ENCODE measurements at places on chromosomes 1 and 21.

DNA sequence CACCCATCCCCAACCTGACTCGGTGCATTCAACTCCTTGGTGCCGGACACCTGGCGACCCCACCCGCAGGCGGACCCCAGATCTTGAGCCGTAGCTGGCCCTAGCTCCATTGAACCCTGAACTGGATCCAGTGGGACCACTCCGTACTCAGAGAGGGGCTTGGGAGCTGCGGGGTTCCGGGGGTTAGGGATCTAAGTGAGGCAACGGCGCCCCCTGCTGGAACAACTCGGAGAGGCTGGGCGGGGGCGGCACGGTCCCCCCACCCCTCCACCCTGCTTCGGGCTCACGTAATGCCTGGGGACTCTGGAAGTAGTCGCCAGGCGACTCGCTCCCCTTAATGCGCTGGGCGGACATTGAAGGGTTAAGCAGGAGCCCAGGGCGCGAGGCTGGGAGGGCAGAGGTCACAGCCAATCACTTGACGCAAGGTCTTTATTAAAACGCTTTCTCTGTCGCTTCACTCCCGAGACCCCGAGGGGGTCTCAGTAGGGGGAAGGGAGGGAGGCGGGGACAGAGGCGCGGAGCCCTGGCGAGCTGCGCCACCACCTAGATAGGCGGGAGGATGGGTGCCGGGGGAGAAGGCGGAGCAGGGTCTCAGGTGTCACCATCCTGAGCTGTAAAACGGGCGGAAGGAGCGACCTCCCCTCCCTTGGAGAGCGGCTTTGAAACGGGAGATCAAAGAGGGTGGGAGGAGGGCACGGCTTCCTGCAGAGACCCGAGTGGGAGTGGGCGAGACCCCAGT lies 704 bp upstream of the CRABP2 start:
- DNase-seq = peak; percentile 61

DNA sequence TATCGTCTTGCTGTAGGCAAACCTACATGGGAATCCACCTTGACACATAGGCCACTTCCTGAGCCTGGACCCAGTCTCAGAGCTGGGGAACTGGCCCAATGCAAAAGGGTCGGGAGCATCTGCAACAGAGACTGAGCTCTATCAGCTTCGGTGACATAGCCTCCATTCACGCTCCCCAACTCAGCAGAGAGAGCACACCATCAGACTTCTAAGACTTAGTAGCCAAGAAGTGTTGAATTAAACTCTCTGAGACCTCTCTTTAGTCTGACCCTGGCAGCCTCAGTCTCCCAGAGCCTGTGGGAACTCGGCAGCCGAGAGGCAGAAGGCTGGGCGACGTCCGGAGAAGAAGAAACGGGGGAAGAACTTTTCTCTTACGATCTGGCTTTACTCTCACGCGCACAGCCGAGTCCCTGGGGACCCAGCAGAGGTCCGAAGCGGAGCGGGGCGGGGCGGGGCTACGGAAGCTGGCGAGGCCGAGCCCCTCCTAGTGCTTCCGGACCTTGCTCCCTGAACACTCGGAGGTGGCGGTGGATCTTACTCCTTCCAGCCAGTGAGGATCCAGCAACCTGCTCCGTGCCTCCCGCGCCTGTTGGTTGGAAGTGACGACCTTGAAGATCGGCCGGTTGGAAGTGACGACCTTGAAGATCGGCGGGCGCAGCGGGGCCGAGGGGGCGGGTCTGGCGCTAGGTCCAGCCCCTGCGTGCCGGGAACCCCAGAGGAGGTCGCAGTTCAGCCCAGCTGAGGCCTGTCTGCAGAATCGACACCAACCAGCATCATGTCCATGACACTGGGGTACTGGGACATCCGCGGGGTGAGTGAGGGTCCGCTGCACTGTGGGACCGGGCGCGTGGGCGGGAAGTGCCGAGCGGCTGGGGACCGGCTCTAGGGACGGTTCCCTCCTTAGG lies at the start of gene GSTM4:
GSTM4 (plus strand) TSS at position 485 of the 905 bp plus-strand sequence; CDS start at position 776, 291 bp downstream.
- DNase-seq = peak; percentile 32

GRCh38 chr1:99525331-99525730 lies 120.6 kb upstream of the PALMD start:
- no peak for DNase-seq

DNA sequence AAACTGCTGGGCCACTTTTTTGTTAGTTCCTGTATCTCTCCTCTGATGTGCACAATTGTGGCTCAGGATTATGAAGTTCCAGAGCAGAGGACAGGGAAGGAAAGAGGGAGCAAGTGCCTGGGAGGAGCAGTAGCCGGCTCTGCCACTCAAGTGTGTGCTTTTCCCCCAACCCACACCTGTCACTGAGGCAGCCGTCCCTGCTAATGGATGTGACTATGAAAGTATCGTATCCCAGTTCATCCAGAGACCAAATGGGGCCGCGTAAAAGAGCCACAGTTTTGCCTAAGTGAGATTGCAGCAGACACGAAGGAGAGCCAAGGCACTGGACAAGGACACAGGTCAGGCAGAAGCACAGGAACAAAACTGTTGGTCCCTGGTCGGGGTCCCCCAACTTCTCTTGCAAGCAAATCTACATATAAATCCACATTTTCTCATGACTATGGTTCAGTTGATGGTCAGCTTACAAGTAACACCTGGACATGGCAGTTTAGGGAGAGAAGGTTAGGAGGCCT lies 204.7 kb downstream of the RHOU start:
- no peak for DNase-seq

GRCh38 chr1:61082311-61083012 lies at the start of gene NFIA:
Gene NFIA (plus strand): TSS chr1:61082561.
- peak; percentile 29 for DNase-seq

- no peak for DNase-seq
Measured at GRCh38 chr1:9061252-9061960, 8.0 kb downstream of the SLC2A5 start.

GRCh38 chr1:50106095-50106761 lies 2.5 kb upstream of the ELAVL4 start:
- DNase-seq = no peak

DNA sequence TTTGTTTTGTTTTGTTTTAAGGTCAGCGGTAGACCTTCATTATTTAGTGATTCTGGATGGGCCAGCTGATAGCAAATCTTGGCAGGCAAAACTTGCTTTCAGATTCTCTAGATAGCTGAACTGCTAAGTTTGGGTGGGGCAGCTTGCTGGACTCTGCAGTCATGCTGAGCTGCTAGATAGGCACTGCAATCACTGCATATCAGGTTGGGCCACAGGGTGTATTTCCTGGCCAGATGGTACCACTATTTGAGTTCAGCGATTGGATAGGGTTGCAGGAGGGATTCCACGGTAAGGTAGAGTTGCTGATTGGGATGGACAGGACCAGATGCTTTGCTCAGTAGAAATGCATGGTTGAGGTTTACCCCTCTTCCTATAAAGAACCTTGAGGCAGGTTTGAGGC lies 579.3 kb upstream of the ADGRL4 start:
- DNase-seq = no peak

DNA sequence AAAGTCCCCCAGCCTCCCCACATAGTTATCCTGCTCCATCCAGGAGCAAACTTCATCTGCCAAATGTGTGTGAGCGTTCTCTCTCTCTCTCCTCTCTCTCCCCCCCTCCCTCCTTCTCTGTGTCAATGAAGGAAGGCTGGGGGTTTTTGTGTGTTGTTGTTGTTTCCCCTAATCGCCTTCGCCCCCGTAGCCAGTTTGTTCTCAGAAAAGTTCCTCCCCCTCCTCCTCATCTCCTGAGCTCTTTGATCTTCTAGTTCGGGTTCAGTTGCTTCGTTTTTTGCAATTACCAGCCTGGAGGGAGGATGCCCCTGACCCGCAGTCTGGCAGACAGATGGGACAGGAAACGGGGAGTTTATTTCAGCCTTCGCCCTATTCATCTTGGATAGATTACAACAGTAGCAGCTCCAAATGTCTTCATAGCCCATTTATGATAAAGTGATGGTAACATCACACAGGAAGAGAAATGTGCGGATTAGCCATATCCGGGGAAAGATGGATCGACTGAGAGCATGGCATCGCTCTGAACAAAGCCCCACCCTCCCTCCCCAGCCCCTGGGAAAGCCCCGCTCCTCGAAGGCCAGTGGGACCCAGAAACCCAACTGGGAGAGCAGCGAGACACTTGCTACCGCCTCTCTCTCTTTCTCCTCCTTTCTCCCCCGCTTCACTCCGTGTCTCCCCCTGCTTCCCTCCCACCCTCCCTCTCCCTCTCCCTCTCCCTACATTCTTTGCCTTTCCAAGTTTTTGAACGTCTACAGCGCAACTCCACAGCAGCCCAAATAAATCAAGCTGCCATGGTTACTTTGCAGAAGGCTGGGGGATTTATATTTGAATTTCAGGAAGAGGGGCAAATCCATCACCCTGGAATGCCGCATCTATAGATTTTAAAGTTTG lies 139.7 kb upstream of the ARHGEF16 start:
- DNase-seq = no peak

GRCh38 chr1:2234762-2235113 lies 6.6 kb downstream of the SKI start:
- DNase-seq = no peak

All from T-helper 17 cell (primary cell).